ENCODE measurements at places on chromosomes 12 and 14.

DNA sequence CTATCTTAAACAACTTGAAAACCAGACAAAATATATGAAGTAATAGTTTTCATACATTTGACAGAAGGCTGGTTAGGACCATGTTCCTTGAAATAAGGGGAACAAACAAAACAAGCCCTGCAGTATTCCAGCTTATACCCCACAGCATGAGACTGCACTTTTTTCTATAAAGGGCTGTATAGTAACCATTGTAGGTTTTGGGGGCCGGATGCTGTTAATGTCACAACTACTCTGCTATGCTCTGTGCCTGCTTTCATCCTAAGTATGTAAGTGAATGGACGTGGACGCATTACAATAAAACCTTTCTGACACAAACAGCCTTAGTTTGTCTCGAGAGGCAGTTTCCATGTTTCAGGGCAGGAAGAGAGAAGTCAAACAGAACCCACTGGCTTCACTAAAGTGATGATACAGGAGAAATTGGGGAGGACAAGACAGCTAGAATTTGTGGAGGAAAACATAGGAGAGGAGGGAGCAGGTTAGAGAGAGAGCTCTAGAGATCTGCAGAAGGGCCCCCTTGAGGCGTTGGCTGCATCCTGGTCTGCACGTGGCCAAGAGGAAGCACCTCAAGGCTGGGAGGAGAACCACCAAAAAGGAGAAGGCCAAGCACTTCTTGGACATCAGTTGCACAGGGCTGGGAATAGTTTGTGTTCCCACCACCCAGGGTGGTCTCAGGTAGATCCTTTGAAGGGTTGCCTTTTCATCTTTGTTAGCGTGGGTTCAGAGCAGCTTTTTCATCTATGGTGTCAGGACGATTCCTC lies 63.7 kb downstream of the TRAF3 start:
- DNase-seq = no peak

DNA sequence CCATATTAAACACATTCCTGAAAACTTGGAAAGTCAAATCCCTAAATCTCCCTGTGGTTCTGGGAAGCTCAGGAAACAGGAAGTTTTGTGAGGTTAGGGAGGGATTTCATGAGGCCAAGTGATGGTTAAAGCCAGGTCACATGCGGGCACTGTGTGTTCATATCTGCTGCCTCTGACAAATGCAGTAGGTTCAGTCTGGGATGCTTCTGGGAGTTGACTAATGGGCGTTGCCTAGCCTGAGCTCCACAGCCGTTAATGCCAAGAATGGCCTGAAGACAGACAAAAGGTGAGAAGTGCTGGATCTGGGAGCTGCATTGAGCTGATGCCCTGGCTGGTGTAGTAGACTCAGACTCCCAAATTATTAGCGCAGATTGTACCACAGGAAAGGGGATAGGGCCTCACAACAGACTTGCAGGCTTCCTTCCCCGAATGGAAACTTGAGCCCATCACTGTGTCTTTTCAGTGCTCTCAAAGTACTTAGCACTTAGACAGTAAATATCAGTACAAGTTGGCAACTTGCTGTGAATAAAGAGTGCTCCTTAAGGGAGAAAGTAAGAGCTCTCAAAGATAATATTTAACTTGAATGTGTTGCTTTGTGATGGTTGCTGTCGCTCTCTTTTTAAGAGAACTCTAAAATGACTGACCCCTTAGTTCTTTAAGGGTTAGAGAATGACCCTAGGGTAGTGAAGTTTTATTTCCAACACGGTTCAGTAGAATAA lies 17.3 kb downstream of the GSG1 start:
- DNase-seq = no peak

GRCh38 chr12:106986135-106986534 lies 811 bp downstream of the MTERF2 start:
- no peak for DNase-seq

GRCh38 chr12:57739387-57739786 lies 845 bp upstream of the AGAP2 start:
- DNase-seq = no peak

DNA sequence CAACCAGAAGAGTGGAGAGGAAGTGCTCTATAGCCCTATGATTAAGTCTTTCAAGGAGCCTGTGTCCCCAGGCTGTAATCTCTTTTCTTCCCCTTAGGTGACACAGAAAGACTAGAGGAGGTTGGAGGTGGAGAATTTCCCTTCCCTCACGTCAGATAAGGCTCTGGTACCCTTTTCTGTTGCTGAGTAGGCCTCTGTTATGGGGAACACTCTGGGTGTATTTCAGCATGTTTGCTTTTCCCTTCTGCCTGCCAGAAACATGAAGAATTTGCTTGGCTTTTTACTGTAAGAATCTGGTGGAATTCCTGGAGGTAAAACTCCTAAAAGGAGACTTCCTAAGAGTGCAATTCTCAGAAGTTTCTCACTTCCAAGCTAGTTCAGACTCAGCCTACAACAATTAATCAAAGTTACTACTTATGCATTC lies 58.3 kb downstream of the SIX1 start:
- DNase-seq = no peak

DNA sequence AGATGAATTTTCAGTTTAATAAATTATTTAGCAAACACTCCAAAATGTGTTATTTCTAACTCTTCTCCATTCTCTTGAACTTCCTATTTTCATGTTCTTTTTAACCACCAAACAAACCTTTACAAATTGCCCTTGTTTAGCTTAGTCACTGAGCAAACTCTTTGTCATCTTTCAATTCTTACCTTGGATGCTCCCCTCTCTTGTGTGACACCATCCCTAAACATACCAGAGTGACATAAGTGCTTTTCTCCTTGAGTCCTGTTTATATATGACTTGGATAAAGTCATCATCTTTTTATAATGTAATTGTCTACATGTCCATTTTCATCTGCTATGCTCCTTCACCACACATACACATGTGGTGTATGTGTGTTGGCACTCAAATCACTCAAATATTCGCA lies 3.4 kb upstream of the TMEM19 start:
- no peak for DNase-seq

GRCh38 chr14:23118506-23119362 lies at the start of gene CEBPE:
CEBPE (minus strand) TSS chr14:23119255; CDS start chr14:23119091, 164 bp downstream.
- no peak for DNase-seq

GRCh38 chr14:61418746-61419145 lies 97.4 kb downstream of the PRKCH start:
- no peak for DNase-seq

DNA sequence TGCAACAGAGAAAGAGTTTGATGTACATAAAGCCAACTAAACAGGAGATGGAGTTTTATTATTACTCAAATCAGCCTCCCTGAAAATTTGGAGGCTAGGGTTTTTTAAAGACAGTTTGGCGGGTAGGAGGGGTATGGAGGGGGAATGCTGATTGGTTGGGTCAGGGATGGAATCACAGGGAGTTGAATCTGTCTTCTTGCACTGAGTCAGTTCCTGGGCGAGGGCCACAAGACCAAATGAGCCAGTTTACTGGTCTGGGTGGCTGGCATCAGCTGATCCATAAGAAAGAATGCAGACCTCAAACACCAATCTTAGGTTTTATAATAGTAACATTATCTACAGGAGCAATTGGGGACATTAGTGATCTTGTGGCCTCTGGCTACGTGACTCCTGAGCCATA lies 64.9 kb downstream of the RIN3 start:
- DNase-seq = no peak

- DNase-seq = no peak
Measured at GRCh38 chr12:130588696-130589539, 127.2 kb downstream of the RIMBP2 start.

GRCh38 chr12:4383304-4383865 lies 3.9 kb upstream of the FGF23 start:
- no peak for DNase-seq

- no peak for DNase-seq
Measured at GRCh38 chr12:8475508-8476203, 19.9 kb downstream of the CLEC6A start.

DNA sequence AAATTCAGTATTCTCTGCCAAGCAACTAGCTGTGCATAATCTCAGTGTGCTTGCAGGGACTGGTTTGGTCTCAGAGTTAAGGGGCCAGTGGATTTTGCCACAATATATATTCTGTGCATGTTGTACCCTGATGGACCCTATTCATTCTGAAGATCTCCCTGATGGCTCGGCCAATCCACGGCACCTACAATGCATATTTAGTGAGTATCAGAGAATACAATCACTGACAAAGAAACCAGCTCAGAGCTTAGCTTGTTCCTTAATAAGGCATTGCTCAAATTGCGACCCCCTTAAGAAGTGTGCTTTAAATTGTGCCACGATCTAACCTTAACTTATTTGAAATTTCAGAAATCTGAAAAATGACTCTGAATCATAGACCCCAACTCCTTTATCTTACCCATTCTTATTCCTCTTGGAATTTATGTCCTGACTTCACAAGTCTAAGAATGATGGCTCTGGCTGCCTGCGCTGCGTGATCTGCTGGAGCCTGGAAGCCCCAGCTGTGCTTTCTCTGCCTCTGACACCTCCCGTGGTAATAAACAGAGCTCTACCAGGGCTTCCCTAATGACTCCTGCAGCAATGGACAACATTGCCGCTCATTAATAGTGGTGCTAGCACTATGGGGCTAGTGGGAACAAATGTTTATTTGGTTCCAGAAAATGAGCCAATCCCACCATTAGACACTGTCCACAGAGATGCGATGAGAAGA lies 9.0 kb upstream of the DCAF4 start:
- no peak for DNase-seq

- DNase-seq = no peak
Measured at GRCh38 chr12:4116251-4117111, 157.1 kb upstream of the CCND2 start.

- DNase-seq = no peak
Measured at GRCh38 chr14:72644038-72644437, 249.9 kb downstream of the DPF3 start.

Data from stimulated activated CD8-positive, alpha-beta memory T cell treated with anti-CD3 and anti-CD28 coated beads, Interleukin-2, amount 100 ng/mL, for 1 hour (primary cell).